ENCODE measurements at places on chromosomes 2 and 18.

DNA sequence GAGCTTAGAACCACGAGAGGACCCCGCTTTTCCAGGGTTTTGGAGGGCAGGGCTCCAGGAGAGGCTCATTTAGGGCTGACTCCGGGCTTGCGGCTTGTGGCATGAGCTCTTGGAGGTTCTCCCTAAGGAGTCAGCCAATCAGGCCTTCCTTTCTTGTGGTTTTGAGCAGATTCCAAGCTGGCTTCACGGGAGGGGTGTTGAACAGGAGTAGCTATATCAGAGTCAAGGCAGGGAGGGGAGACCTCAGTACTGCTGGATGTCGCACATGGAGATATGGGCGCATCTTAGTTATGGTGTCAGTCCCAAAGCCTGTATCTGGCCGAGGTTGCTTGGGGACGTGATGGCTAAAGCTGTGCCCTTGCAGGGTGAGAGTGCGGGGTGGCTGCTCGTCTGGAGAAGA, 98.6 kb downstream of the AGAP1 start:
- DNase-seq, result no peak

- no peak for DNase-seq
Measured at GRCh38 chr18:45518311-45519155, 96.7 kb upstream of the SLC14A2 start.

DNA sequence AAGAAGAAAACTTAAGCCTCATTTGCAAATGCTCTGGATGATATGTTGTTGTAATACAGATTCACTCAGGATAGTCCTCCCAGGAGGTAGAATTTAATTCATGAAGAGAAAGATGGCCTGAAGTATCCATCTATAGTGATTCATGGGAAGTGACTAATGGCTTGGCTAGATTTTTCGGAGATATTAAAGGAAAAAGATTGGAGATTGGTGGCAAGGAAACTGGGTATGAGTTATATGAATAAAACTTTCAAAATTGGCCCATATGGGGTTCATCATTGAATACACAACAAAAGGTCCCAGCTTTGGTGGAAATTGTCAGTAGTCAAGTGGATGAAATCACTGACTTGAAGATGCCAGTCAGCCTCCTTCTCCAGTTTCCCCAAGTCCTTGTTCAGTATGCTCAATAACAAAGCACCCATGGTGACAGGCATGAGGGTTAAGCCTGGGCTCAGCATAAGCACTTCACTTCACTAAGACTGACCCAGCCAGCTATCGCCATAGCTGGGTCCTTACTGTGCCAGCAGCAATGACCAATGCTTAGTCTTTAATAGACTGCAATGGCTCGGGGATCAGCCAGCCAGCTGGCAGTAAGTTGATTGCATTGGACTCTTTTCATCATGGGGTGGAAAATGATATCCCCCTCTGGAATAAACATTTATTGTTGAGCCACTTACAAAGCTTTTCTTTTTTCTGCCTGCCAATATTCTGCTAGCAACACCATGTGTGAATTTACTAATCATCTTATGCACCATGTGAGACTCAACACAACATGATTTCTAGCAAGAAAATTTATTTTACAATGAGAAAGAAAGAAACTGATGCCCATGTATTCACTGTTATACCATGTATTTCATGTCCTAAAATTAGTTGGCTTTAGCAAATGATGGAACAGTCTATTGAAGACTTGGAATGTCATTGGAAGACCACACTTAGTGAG, 176.6 kb upstream of the TACR1 start:
- DNase-seq, result peak; percentile 90

DNA sequence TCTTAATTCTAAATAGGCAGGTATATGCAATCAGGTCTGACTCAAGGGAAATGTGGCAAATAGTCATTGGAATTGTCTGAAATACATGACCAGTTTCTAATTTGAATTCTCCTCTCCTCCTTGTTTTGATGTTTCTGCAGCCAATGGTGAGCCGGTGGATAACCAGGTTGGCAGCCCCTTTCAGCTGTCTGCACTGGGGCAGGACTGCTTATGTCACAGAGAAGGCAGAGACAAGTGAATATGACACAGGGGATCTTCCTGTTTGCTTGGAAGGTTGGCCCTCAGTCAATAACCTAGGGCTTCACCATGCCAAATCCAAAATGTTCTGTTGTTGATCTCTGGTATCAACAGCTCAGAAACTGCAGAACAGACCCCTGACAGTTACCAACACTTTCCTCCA, 12.1 kb downstream of the MYT1L start:
- no peak for DNase-seq

DNA sequence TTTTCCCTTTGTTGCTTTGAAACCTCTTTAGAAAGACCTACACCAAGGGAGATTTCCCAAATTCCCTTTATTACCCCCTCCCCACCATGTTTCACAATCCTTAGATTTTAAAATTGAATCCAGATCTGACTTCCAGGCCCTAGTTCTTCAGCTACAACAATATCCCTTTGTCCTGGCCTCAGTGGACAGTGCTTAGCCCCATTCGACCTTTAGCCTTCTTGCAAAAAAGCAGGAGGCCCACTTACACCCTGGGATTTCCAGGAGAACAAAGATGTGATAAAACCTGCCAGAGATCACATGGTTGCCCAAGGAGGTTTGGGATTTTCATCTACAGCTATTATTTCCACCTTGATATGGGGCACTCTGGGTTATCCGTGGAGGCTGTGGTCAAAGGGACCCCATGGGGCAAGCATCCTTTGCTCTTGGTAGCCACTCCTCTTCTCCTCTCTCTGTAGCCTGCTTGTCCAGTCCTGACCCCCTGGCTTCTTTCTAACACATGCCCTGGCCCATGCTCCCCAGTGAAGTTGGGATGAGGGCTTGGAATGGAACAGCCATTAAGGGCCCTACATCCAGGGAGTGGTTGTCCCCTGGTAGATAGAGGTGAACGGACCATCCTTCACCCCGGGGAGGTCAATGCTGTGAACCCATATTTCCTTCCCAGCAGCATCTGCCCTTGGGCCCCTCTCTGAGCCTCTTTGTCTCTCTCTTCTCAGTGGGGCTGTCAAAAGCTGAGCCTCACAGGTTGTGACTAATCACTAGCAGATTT, 267.4 kb downstream of the DYSF start:
- no peak for DNase-seq

DNA sequence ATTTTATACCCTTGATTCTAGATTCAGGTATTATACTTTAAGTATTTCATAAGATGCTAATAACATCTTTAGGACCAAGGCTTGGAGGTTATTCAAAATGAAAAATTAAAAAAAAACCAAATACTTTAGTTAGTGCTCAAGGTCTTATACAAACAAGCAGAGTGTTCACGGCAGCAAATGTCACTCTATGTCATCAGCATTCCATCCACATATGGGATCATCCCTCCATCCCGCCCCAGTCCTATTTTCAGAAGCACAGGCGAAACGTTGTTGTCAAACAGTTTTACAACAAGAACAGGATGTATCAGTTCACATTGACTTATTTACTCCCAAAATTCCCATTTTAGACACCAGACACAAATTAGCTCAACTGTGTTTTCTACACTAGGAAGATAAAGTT, 83.7 kb downstream of the DSEL start:
- DNase-seq, result peak; percentile 32

- no peak for DNase-seq
Measured at GRCh38 chr2:216392945-216393840, 19.1 kb upstream of the SMARCAL1 start.

DNA sequence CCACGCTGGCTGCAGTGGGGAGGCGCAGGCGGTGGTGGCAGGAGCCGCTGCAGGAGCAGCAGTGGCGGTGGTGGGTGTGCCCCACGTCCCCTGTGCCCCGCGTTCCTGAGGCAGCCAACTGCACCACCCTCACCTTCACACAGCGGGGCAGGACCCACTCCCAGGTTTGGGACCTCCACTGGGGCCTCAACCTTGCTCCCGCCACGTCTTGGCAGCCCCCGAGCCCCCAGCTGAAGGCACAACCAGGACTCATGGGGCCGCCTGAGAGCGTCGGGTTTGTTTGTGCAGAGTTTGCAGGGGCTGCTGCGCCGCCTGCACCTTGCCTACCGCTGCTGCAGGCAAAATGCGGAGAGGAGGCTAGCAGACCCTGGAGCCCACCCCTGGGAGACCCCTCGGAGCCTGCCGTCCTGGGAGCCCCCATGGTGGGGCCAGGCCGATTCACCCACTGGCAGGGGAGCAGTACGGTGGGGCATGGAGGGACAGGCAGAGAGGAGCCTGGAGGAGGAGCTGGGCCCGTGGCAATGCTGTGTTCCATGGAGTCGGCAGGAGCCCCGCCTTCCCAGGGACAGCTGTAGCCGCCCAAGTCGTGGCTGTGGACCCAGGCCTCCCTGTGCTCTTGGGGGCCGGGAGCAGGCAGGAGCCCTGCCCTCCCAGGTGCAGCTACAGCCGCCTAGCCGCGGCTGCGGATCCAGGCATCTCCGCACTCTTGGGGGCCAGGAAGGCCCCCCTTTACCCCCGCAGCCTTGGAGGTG, 14.7 kb upstream of the EML6 start:
- peak; percentile 87 for DNase-seq

DNA sequence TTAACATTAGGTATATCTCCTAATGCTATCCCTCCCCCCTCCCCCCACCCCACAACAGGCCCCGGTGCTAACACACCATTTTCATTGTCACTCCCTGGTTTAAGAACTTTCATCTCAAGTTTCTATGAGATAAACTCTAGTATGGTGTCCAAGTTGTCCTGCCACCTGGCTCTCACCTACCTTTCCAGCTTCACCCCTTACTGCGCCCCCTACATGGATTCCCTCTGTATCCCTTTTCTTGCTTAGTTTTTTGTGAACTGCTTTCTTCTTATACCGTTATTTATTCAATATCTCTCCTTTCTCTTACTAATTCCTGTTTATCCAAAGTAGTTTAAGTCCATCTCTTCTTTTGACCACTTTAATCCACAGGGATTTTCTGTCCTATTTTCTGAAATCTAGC, 15.2 kb downstream of the EML4 start:
- DNase-seq, result no peak

GRCh38 chr2:45891719-45892424, 240.4 kb downstream of the PRKCE start:
- DNase-seq, result no peak

GRCh38 chr2:219120082-219120481, 40.5 kb downstream of the NHEJ1 start:
- DNase-seq, result no peak

DNA sequence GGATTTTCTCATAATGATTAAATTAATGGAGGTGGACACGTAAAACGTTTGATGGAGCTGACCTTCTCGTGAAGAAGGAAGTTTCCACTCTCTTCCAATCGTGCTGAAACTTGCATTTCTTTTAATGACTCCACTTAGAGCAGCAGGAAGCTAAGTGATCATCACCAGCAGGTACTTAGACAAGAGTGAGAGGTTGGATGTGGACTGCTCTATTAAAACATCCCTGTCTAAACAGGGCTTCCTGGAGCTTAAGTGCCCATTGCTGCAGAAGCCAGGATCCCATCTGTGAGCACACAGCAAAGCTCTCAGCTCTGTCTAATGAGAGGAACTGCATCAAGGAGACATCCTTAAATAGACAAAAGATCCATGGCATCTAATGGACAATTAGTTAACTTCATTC, 1539.5 kb upstream of the CELF4 start:
- no peak for DNase-seq

DNA sequence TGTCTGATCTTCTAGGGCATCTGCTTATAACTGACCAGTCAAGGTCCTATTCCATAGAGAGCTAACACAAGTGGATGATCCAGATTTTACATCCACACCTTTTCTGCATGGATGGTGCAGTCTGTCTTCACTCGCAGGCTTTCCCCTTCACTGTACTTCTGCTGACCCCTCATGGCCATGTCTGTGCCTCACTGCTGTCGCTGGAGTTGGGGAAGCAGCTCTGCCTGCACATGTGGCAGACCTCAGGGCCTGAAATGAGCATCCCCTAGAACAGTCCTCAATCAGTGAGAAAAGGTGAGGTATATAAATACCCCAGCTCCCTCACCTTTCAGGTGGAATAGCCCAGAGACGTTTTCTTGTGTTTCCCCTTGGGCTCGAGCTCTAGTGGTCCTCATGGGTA, 233.8 kb downstream of the ANKRD36B start:
- DNase-seq, result no peak

- no peak for DNase-seq
Measured at GRCh38 chr2:84495539-84496146, 20.7 kb upstream of the DNAH6 start.

DNA sequence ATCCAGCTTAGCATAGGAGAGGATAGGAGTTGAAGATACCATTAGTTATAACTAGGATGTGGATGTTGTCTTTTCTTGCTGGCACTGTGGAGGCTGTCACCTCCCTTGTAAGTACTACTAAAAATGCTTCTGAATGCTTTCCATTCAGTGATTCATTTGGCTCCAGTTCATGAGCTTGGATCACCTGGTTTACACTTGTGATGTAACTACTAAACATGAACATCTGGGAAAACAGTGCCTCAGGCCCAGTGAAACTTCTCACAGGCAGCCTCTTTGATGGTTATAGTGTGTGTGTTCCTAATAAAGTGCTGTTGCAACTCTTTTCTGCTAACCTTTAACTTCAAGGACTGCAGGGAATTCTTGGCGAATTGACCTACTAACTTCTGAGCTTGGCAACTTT, 13.0 kb upstream of the SLC9A2 start:
- DNase-seq, result no peak

DNA sequence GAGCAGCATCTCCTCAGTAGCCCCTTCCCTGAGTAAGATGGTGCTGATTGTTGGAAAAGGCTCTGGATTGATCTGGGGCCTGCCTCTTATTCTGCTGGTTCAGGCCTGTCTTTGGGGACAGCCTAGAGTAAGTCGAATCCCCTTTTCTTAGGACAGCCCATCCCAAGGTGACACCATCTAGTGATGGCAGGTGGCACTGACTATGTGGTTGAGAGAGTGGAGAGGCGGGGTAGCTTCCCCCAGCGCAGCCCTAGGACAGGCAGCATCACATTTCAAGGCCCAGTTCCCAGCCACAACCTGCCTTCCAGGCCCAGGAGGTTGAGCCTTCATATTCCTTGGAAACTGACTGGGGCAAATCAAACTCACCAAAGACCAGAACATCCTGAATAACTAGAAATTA, 69.1 kb upstream of the B3GNT7 start:
- DNase-seq, result no peak

- peak; percentile 73 for DNase-seq
Measured at GRCh38 chr2:26039603-26040323, 5.9 kb downstream of the RAB10 start.

GRCh38 chr2:233116946-233117345, 56.8 kb downstream of the INPP5D start:
- no peak for DNase-seq

- DNase-seq, result peak; percentile 19
Measured at GRCh38 chr18:9115984-9116383, 13.5 kb downstream of the NDUFV2 start.

GRCh38 chr2:212732860-212733259, 194.3 kb upstream of the ERBB4 start:
- DNase-seq, result no peak

- no peak for DNase-seq
Measured at GRCh38 chr18:23618862-23619387, 32.6 kb upstream of the NPC1 start.

DNA sequence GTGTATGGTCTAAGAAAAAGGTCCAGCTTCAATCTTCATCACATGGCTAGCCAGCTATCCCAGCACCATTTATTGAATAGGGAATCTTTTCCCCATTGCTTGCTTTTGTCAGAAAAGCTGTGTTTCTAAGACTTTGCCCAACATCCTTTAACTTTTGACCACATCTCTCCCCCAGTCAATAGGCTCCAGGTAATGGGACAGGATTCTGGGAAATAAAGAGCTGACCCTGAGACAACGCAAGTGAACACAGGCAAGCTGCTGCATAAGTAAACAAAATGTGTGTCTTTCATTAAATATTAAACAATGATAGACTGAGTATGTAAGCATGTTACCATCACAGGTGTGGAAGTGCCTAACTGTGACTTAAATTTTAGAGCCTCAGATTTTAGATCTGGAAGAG, 23.0 kb downstream of the FAM110C start:
- DNase-seq, result no peak

GRCh38 chr2:203551778-203552177, 16.7 kb upstream of the RAPH1 start:
- DNase-seq, result peak; percentile 51
